ENCODE measurements at places on chromosomes 4 and X.
A peak's percentile ranks its signal among the peaks of the same experiment; 100 is the strongest.

- no peak for DNase-seq
These were observed at the start of gene ANKRD37 for GRCh38 chr4:185396724-185397385. Gene ANKRD37, plus strand, starts transcription at chr4:185396841. Its CDS starts 83 bp downstream, at chr4:185396924.

DNA sequence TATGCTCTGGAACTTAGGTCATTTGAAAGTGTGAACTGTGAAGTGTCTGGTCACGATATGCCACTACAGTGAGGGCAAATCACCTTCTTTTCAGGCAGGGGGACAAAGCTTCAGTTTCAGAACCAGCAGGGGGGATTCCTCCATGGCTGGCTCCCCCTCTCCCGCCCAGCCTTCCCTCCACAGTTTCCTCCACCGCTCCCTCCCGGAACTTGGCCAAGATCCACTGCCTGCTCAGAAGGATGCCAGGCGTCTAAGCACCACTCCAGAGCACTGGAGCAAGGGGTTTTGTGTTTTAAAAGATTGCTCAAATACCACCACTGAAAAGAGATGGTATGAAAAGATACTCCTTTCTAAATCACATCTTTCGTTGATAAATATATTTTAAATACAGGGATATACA, 126.9 kb downstream of the ELOVL6 start:
- no peak for DNase-seq

- DNase-seq = no peak
These were observed 67.2 kb downstream of the MAP3K15 start for GRCh38 chrX:19448077-19448476.

DNA sequence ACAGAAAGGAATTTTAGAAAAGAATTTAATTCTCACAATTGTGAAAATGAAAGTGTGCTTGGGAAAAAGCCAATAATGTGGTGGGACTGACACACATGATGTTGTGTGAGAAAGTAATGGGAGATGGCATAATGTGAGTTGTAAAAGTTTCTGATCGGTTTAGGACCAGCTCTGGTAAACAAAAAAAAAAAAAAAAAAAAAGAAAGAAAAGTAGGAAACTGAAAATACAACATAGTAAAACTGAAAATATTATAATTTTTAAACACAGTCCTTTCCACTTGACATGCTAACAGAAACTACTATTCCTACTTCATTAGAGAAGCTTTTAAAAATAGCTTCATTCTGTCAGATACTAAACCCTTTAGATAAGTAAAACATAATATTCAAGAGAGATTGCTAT, 28.2 kb downstream of the RAP1GDS1 start:
- no peak for DNase-seq

DNA sequence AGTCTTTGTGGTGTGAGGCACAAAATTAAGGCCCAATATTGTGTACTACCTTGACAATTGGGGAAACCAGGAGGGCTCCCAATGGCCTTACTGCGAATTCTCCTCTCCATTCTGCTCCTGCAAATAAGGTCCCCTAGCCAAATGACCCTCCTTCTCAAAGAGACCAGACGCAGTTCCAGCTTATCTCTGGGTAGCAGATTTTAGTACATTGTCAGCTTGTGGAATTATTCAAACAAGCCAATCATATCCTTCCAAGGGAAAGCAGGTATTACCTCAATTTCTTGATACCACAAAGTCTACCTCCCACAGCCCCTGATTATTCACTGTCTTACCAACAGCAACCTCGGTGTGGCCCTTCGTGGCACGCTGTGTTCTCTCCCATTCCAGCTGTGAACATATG, 7.8 kb upstream of the ZBTB33 start:
- DNase-seq = no peak

DNA sequence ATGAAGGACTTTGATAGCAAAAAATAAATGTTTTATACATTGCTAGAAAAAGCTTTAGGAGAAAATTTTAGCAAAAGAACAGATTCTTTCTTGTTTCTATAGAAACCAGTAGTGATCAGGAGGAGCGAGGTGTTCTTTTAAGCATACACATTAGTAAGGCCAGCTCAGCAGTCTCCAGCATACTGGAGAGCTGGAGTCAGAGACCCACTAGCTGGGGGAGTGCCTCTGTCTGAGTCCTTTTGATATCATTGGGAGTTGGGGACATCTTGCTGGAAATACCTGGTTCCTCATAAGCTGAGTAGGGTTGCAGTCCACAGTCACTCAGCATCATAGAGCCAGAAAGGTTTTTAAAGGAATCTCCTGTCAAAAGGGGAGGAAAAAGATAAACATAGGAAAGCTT, 67.4 kb downstream of the AFF2 start:
- no peak for DNase-seq

DNA sequence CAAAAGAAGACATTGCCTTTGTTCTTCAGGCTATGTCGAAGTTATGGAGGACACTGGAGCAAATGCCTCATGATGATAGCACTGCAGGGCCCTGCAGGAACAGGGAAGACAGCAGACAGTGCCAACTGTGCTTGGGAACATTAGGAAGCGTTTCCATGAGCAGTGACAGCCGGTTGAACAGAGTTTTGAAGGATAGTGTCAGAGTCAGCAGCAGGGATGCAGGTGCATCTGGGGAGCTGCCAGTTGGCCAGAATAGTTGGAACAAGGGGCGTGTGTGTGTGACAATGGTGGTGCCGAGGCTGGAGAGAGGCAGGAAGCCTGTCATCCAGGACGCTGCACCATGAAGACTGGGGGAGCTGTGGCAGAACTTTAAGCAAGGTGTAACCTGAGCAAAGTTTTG, 88.6 kb downstream of the SHROOM3 start:
- no peak for DNase-seq

DNA sequence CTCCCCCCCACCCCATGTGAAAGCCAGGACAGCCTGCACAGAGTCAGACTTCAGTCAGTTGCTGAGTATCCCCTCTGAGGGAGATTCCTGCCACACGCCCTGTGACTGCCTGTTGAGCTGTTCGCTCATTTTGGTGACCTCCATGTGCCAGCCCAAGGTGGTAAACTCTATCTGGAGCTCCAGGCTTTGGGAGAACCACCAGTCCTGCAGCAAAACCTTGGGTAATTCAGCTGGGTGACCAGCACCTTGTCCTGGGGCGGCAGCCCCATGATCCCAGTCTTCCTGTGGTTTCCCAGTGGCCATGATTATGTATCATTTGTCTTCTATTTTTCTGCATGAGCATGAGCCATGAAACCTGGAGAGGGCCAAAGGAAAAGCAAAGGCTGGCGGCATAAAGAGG, 73.4 kb downstream of the NBDY start:
- DNase-seq = no peak

DNA sequence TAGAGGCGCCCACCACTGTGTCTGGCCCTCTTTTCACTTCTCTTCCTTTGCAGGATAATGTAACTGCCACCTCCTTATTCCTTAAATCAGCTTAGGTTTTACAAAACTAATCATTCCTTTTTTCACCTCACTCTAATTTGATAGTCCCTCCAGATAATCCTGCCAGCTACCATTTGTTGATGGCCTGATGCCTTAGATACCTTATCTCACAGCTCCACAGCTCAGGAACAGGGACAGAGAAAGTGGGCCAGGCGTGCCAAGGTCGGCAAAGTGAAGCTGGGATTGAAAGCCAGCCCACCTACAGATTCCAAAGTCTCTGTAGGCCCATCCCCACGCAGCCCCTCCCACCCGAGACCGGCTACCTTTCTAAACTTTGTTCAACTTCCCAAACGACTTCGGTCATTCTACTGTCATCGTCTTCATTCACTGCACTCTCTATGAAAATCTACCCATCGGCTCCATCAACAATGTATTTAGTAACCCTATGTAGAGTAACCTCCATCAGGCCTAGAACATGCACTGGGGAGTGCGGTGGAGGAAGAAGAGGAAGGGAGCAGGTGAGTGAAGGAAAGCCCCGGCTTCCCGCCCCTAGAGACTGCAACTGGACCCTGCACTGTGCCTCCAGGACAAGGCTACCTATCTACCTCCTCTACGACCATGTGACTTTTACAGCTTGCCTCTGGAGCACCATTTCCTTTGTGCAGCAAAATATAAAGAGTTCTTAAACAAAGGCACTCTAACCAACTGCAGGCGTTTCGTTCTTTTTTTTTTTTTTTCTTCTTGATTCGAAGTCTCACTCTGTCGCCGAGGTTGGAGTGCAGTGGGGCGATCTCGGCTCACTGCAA, 1.5 kb downstream of the CASP6 start:
- DNase-seq = no peak

- DNase-seq = no peak
These were observed 126.0 kb downstream of the GRIA3 start for GRCh38 chrX:123310112-123310511.

GRCh38 chrX:8432396-8432795, 32.2 kb upstream of the VCX3B start:
- DNase-seq = no peak

GRCh38 chr4:70979445-70980008, 13.9 kb upstream of the DCK start:
- DNase-seq = no peak

- DNase-seq = no peak
These were observed 39.9 kb upstream of the GLRA2 start for GRCh38 chrX:14489437-14489836.

DNA sequence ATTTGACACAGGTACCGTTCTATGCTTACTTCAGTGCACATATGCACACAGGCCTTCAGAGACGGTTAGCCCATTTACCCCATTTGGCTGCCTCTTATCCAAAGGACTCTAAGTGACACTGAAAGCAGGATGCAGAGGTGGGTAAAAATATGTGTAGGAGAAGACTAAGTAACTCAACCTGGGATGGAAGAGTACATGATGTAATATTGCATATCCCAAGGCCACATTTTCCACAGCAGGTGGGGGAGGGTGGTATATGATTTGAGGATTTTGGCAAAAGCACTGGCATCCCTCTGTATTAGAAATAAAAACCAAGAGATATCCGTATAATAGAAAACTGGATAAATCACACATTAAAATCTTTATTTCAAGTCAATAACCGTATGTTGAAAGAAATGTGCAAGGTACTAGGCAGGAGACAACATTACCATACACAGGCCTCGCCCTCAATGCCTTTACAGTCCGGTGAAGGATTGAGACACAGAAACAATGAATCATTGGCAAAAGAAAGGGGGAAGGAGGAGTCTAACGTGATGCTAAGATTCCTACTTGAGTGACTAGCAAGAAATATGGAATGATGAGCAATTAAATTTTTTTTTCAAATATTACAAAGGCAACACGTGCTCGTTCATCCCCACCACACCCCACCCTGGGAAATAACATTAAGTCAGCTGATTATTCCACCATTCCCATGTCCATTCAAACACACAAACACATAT, 161.0 kb upstream of the RASGEF1B start:
- no peak for DNase-seq

GRCh38 chr4:7819446-7819845, 120.2 kb downstream of the AFAP1 start:
- no peak for DNase-seq

DNA sequence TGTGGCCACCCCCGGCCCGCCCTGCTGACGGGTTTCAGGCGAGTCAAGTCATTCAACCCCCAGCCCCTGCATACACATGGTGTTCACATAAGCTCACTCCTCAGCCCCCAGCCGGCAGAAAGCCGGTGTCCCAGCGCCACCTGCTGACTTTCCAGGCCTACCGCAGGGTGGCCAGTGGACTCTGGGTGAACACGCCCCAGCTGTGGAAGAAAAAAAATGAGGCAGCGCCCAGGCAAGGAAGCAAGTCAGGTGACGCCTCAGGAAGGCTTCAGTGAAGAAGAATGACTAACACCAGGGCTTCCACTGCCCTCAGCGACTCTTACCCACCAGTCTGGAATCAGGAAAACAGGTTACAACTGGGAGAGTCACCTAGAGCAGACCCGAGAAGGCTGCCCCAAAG, 15.8 kb downstream of the BCAP31 start:
- DNase-seq = peak; percentile 38

DNA sequence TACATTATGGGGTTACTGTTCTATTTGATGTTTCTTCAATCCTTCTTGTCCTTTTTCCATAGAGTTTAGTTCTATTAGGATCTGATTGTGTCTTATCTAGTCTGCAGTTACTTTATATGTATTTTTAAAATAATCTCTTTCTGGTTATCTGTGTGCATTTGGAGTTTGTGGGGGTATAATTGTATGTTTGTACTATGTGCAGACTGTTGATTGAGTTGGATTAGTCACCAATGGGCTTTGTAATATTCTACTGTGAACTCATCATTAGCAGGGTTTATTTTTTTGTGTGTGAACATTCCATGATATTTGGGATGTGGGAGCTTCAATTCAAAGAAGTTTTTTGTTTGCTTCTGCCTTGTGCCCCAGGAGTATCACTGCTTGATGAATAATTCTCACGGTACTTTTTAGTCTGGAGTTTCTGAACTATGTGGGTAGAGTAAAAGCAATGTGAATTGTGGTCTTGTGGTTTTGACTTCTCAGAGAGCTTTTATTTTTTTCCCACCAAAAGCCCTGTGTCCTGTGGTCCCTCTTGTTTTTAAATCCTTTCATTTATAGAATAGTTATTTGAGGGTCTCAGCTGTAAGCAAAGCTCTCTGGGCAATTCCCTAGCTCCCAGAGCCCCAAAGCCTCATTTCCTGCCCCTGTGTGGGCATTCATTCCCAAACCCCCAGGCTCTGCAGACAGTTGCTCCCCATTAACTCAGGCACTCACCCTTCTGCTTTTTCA, 127.8 kb downstream of the PHKA2 start:
- DNase-seq = no peak

DNA sequence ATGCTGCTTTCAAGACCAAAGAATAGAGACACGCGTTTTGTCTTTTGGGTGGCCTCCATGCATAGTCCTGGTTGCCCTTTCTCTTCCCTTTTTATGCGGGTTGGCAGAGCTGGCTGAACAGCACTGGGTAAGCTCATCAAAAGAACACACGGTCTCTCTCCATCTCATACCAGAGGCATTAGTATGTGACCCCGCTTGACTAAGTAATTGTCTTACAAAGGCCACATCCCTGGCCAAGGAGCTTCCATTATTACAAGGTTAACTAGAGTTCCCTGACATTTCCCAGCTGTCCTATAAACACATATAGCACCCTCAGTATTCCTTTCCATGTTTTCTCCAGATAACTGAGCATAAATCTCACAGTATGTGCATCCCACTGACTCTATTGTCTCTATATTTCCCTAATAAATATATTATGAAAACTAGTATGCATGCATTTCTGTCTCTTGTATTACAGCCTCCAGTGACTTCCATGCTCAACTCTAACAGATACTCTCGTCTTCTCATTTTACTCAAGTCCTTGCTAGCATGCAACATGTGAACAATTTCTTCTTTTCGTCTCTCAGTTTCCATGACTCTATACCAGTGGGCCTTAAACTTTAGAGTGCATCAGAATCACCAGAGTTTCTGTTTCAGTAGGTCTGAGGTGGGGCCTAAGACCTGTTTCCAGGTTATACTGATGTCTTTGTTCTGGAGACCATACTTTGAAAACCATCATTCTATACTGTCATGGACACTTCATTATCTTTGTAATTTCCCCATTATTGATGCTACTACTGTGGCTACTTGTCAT, 247.7 kb upstream of the ARSJ start:
- no peak for DNase-seq

DNA sequence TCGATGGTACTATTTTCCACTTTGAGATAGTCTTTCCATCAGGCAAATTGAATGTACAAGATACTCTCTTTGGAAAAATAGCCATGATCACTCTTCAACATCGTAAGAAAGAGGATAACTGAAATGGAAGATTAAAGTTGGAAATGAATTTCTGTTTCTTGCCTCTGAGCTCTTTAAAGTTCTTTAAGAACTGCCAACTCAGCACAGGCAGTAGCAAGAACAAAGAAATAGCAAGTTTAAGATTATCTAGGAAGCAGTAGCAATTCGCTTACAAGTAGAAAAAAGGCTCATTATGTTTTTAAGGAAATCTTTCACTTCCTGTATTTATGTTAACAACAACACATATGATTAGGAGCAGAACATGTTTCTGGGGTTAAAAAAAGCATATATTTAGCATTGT, 127.6 kb downstream of the CDS1 start:
- no peak for DNase-seq

GRCh38 chrX:44621078-44621477, 78.4 kb upstream of the FUNDC1 start:
- DNase-seq = no peak

GRCh38 chr4:71189471-71189870, 149.3 kb upstream of the SLC4A4 start:
- no peak for DNase-seq

All from stimulated activated naive CD8-positive, alpha-beta T cell treated with anti-CD3 and anti-CD28 coated beads, Interleukin-15, Interleukin-2, amounts not matched to agents 100 U/mL and 50 U/mL, for 24 hours (primary cell).